ENCODE measurements at places on chromosomes 12 and 14. TPM values are rescaled to one million over a fixed set of nuclear protein-coding genes. Genes with fewer than 3 reads are reported as not detected.

VCPKMT gene
- 10.5 TPM for total RNA-seq

DNA sequence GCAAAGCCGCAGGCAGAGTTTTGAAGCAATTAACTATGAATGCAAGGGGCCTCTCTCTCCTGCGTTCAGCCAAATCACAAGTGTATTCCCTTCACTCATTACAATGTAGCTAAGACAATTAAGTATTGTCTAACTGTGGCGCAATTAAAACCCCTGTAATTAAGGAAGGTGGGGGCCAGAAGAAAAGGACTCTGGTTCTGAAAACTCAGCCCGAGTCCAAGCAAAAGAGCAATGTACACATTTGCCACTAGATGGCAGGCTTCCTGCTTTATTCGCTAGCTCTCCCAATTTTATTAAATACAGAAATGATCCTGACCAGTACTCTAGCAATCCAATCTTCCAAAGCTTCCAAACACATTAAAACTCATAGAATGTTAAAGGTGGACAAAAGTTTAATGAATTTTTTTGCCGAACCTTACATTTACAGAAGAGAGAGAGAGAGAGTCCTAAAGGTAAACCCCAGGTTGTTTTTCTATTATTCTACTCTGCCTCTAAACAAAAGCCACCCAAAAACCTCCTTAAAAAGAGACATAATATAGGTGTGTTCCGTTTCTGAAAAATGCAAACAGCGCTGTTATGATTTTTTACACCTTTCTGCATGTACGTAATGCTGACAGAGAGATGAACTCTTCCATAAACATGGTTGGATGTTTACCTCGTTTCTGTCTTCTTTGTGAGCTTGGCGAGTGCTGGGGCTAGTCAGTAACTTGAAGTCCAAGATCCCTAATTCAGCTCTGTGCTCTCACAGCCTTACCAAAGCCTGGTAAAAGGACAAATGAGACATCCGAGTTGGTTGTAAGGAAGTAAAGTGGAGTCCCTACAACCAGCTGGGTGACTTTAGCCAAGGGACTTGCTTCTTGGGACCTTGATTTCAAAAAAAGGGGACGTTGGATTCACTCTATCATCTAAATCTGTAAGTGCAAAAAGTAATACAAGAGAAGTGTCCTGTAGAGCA, 50.9 kb upstream of the VASH1 start:
- DNase-seq = no peak
- H3K27me3 ChIP-seq = no peaks in the 10 kb centered on the region
- no peak overlapping the region for H3K4me3 ChIP-seq
- no peaks in the 10 kb centered on the region for H3K4me1 ChIP-seq
- no peaks in the 10 kb centered on the region for H3K36me3 ChIP-seq

DNA sequence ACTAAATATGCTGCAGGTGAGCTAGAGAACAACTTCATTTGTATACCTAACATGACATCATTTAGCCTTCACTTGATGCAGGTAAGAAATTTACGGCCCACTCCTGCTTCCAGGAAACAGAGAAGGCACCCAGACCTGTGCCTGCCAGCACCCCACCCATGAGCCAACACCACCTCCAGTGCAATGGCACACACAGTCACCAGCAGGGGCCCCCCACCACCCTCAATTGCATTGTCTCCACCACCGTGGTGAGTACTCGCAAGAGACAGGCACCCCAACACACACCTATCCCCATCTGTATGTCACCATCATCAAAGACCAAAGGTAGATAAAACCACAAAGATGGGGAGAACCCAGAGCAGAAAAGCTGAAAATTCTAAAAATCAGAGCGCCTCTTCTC, 107.6 kb downstream of the KLHL28 start:
- H3K27me3 ChIP-seq = no peaks in the 10 kb centered on the region
- no peaks in the 10 kb centered on the region for H3K36me3 ChIP-seq
- no peaks in the 10 kb centered on the region for H3K4me1 ChIP-seq

- no peak overlapping the region for H3K4me3 ChIP-seq
- H3K27me3 ChIP-seq = no peaks in the 10 kb centered on the region
- no peak for DNase-seq
- no peak overlapping the region for H3K27ac ChIP-seq
These were observed 100.7 kb downstream of the SMOC1 start for GRCh38 chr14:69979882-69980281.

DNA sequence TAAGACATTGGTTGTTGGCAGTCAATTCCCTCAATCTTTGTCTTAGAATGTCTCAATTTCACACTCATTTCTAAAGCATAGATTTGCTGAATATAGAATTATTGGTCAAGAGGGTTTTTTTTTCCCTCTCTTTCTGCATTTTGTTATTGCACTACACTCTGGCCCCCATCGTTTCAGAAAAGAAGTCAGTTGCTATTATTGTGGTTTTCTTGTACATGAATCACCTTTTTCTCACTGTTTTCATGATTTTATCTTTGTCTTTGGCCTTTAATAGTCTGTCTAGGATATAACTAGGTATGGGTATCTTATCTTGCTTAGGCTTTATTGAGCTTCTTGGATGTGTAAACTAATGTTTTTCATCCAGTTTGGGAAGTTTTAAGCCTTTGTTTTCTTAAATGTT, 194.3 kb upstream of the DAAM1 start:
- DNase-seq = no peak
- H3K4me3 ChIP-seq = no peak overlapping the region
- H3K27ac ChIP-seq = no peak overlapping the region

DNA sequence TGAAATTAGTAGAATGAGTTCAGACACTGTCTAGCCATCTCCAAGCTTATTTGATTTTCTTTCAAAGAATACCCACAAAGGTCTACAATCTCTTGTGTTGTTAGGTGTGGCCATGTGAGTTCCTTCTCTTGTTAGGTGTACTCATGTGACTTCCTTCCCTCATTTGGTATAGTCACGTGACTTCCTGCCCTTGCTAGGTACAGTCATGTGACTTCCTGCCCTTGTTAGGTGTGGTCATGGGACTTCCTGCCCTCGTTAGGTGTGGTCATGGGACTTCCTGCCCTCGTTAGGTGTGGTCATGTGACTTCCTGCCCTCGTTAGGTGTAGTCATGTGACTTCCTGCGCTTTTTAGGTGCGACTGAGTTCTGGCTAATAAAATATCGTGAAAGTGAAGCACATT, 179.6 kb downstream of the TMX1 start:
- H3K27me3 ChIP-seq = no peaks in the 10 kb centered on the region
- H3K4me3 ChIP-seq = no peak overlapping the region
- H3K27ac ChIP-seq = no peak overlapping the region
- no peaks in the 10 kb centered on the region for H3K4me1 ChIP-seq

IFI27 gene
- 183 TPM for total RNA-seq

DNA sequence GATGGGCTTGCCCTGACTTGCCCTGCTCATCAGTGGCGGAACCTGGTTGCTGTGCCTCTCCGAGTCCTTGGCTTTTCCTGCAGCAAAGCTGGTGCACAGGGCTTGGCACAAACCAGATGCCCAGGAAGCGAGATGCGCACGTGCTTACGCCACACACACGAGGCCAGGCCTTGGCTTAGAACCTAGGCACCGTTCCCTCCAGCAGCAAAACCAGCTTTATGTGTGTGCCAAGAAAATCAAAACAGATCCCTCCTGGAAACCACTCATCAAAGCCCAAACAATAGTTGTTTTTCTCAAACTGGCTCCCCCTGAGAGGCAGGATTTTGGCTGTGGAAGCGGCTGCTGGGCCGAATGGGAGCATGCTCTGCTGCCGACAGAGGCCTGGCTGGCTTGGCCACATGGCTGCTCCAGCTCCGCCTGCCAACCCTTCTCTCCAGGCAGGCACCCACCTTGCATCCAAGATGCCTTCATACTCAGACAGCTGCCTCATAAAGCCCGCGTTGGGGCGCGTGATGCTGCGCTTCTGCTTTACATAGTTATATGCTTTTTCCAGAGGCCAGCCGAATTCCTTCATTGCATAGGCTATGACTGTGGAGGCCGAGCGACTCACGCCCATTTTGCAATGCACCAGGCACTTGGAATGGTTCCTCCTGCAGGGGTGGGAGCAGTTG, 58.7 kb downstream of the SSH1 start:
- no peak overlapping the region for H3K4me3 ChIP-seq
- peak overlapping the region; percentile 93 for H3K27ac ChIP-seq
- DNase-seq = peak; percentile 95
- peaks cover 79% of the 10 kb centered on the region for H3K4me1 ChIP-seq

GRCh38 chr14:85071447-85071846, 458.5 kb upstream of the FLRT2 start:
- no peak overlapping the region for H3K27ac ChIP-seq
- no peaks in the 10 kb centered on the region for H3K27me3 ChIP-seq
- no peaks in the 10 kb centered on the region for H3K36me3 ChIP-seq
- H3K4me3 ChIP-seq = no peak overlapping the region

DNA sequence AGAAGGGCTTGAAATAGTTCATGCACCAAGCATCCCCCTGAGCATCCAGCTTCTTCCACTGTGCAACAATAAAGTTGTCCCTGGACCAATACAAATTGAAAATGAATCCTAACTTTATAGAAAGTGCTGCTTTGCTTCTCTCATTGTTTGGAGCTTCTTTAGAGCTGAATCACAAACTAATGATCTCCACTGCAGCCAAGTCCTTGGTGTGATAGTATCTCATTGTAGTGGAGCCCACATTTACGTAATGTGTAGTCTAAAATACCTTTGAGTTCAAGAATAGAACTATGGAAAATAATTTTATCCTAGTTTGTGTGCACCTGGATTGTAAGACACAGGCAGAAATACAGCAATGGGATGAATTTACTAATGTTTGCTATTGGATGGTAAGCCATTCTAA, 319.9 kb downstream of the EGLN3 start:
- no peak overlapping the region for H3K27ac ChIP-seq
- no peaks in the 10 kb centered on the region for H3K27me3 ChIP-seq
- H3K4me1 ChIP-seq = no peaks in the 10 kb centered on the region
- no peak for DNase-seq

DNA sequence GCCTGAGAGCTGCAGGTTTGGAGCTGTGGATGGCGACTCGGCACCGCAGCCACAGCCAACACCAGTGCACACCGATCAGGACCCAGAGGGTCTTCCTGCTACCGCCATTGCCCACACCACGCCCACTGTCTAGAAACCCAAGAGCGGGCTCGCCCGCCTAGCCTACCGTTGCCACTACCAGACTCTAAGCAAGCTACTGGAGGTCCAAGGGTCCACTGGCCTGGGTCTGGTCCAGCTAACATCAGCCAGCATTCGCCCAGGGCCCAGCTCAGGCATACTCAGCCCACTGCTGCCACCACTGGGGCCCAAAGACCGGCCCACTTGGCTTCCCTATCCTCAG, 30.5 kb upstream of the MON2 start:
- no peak for DNase-seq
- H3K27me3 ChIP-seq = peaks cover 11% of the 10 kb centered on the region
- no peaks in the 10 kb centered on the region for H3K36me3 ChIP-seq
- peaks cover 15% of the 10 kb centered on the region for H3K4me1 ChIP-seq

TMEM132C gene
- 2.0 TPM for total RNA-seq

RBP5 gene
- total RNA-seq = not detected

CHGA gene
- 5.0 TPM for total RNA-seq

GRCh38 chr12:103751171-103751570, 89.9 kb downstream of the NT5DC3 start:
- no peak for DNase-seq
- H3K4me1 ChIP-seq = no peaks in the 10 kb centered on the region
- peaks cover 4% of the 10 kb centered on the region for H3K36me3 ChIP-seq
- no peak overlapping the region for H3K4me3 ChIP-seq
- no peaks in the 10 kb centered on the region for H3K27me3 ChIP-seq

P2RX2 gene
- 0.36 TPM for total RNA-seq

- no peak overlapping the region for H3K27ac ChIP-seq
- H3K36me3 ChIP-seq = no peaks in the 10 kb centered on the region
- H3K4me3 ChIP-seq = no peak overlapping the region
These were observed 101.4 kb downstream of the STAB2 start for GRCh38 chr12:103688376-103689063.

Data from sigmoid colon (tissue), 7 donors.